Midbrain (tissue), 1 donor: ENCODE measurements at places on chromosomes 7 and 10.

- DNase-seq, result no peak
Observed at GRCh38 chr10:12661671-12662070, 312.3 kb downstream of the CAMK1D start.

DNA sequence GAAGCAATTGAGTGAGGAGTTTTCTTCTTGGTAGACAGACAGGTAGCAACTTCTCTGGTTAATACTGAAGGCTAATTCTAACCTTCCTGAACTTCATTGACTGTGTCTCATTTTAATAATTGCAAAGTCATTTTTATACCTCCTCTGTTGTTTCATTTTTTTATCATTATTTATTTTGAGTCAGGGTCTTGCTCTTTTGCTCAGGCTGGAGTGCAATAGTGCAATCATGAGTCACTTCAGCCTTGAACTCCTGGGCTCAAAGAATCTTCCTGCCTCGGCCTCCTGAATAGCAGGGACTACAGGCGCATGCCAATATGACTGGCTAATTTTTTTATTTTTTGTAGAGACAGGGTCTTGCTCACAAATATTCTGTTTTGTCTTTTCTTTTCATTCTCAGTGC, 45.4 kb downstream of the APBB1IP start:
- DNase-seq, result no peak

- no peak for DNase-seq
Observed at GRCh38 chr10:23079700-23080099, 15.7 kb upstream of the MSRB2 start.

GRCh38 chr7:122040147-122040546, 103.9 kb downstream of the AASS start:
- DNase-seq, result no peak

GRCh38 chr10:103442031-103442461, 10.1 kb downstream of the CALHM2 start:
- peak; percentile 2 for DNase-seq

GRCh38 chr7:84495128-84495527, 300.5 kb upstream of the SEMA3A start:
- no peak for DNase-seq

DNA sequence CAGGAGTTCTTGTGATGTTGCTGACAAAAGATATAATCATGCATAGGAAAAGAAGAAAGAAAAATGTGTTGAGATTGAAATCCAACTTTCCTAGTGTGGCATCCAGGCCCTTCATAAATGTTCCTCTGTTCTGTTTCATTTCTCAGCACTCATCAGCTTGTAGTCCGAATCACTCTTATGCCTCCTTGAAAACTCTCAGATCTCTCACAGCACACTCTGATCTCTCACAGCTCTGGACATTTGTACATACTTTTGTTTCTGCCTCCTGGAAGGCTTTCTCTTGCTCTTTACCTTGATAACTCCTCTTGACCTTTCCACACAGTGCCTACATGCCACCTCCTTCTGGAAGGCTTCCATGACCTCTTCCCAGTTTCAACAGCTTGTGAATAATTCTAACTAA, 409.0 kb upstream of the LRRN3 start:
- no peak for DNase-seq

DNA sequence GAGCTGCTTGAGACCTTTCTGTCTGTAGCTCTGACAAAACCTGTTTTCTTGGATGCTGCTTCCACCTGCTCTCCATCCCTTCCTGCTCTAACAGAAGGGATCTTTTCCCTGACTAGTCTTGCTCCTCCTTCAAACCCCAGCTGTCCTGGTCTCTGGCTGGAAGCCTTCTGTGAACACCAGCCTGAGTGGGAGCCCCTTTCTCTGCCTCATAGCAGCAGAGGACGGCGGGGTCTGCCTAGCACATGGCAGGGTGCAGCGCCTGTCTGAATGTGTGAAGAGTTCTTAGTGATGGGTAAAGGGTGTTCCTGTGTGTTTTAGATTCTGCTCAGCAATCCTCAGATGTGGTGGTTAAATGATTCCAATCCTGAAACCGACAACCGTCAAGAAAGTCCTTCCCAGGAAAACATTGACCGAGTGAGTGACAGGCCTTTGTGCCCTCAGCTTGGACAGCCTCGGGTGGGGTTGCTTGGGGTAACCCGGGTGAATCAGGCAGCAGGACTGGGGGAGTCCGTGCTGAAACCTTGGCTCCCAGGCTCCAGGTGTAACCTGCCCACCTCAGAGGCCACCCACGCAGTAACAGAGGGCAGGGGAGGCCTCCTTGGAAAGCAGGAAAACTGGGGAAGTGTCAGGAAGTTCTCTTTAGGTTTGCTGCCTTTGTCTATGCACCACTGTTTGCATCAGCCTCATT, 34.1 kb downstream of the NUB1 start:
- DNase-seq, result no peak

DNA sequence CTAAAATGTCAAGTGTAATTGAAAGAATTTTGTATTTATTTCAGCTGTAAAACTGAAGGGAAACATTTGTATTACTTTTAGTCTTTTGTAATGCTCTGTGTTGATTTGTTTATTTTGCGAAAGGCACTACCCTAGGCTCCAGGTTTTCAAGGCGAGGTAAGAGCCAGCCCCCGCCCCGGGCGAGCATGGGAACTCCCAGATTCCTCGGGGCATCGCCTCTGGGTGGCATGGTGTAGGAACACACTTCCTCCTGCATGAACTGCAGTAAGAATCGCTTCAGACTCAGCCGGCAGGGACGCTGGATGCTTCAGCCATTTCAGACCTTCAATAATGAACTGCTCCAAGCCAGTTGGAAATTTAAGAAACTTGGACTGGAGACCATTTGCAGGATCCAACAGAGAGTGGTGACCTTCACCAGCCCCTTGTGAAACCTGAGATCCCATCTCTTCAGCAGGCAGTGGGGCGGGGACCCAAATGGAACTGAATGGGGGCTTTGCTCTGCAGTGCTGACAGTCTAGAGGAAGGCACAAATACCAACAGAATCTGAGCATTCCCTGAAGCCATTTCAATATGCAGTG, 544.3 kb upstream of the MGMT start:
- DNase-seq, result no peak

GRCh38 chr7:20795361-20795760, 8.7 kb upstream of the SP8 start:
- DNase-seq, result no peak

DNA sequence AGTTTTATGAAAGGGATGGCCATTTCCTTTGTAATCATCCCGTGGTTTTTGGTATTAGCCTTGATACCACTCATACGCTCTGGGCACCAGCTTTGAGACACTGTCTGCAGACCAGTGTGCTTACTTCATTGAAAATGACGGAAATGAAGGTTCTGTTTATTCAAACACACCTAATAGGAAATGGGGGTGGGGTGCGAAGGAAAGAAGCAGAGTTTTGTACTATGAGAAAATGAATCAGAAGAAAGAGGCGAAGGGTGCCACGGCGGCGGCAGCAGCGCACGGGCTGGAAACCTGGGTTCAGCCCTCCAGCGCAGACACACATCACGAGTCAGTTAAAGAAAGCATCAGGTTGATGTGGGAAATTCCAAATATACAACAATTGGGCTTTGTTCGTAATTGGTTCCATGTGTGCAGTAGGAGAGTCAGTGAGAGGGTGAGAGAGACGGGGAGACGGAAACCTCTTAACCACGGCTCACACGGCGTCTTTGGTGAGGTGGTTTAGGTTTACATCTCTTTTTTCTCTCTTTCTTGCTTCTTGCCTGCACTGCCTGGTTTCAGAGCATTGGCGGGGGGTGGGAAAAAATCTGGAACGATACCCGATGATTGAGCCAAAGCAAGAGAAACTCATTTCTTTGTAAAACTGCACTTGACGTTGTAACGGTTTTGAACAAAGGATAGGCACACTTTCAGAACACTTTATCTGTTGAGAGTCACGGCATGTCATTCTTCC, 321.2 kb downstream of the FRMD4A start:
- DNase-seq, result no peak

DNA sequence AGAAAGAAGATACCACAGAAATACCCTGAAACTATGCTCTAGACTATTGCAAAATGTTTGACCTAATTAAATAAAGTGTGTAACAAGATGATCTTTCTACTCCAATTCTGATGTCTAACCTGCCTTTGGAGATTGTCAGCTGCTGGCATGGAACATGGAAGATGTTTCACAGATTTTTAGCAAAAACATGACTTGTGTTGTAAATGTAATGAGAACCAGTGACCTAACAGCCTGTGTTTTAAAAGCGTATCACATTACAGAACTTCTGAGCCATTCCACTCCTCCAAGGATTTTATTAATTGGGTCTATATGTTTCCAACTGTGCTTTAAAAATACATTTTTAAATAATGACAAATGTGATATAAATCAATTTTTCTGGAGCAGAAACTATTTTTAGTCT, 526.3 kb upstream of the SEMA3D start:
- no peak for DNase-seq

- DNase-seq, result no peak
Observed at GRCh38 chr7:107678110-107678753, 17.6 kb downstream of the SLC26A4 start.
